ENCODE measurements at places on chromosomes 5 and 9. TPM values are rescaled to one million over a fixed set of nuclear protein-coding genes. Genes with fewer than 3 reads are reported as not detected.

C1QTNF2 gene
- not detected for total RNA-seq

PCDH1 gene
- total RNA-seq, result 0.25 TPM

IFNA21 gene
- not detected for total RNA-seq

ARHGAP26 gene
- 24.3 TPM for total RNA-seq

FNIP1 gene
- 23.8 TPM for total RNA-seq

LCN12 gene
- 1.4 TPM for total RNA-seq

NRG2 gene
- total RNA-seq, result 0.07 TPM

GLRA1 gene
- total RNA-seq, result not detected

GPRIN1 gene
- 2.0 TPM for total RNA-seq

GRIN3A gene
- not detected for total RNA-seq

UBE2QL1 gene
- total RNA-seq, result 0.19 TPM

GNA14 gene
- not detected for total RNA-seq

ANKRD20A1 gene
- total RNA-seq, result 3.0 TPM

FAM221B gene
- total RNA-seq, result not detected

SPATA6L gene
- total RNA-seq, result 0.60 TPM

ACTBL2 gene
- not detected for total RNA-seq

CTNND2 gene
- total RNA-seq, result not detected

ZNF483 gene
- 2.0 TPM for total RNA-seq

ELP1 gene
- 25.6 TPM for total RNA-seq

POC5 gene
- total RNA-seq, result 36.5 TPM

GADD45G gene
- 6.0 TPM for total RNA-seq

RNF180 gene
- total RNA-seq, result not detected

ARL14EPL gene
- not detected for total RNA-seq

SLC34A3 gene
- 0.14 TPM for total RNA-seq

SHISAL2B gene
- total RNA-seq, result not detected

PLAC8L1 gene
- total RNA-seq, result 0.42 TPM

ARL10 gene
- total RNA-seq, result 14.0 TPM

WDR38 gene
- not detected for total RNA-seq

TSSK1B gene
- not detected for total RNA-seq

FOXD4L5 gene
- total RNA-seq, result 0.26 TPM

ALDH1B1 gene
- total RNA-seq, result 10.2 TPM

ADGRV1 gene
- 0.12 TPM for total RNA-seq

LURAP1L gene
- not detected for total RNA-seq

AGXT2 gene
- not detected for total RNA-seq

LRRC26 gene
- total RNA-seq, result not detected

LCN10 gene
- 0.21 TPM for total RNA-seq

IL5 gene
- 2.1 TPM for total RNA-seq

EIF4E1B gene
- total RNA-seq, result not detected

AQP7 gene
- not detected for total RNA-seq

TIMD4 gene
- 10.6 TPM for total RNA-seq

RNF224 gene
- 0.14 TPM for total RNA-seq

SPATA31E1 gene
- total RNA-seq, result not detected

ST8SIA4 gene
- 44.5 TPM for total RNA-seq

PCA3 gene
- not detected for total RNA-seq

ABO gene
- not detected for total RNA-seq

PCDHB12 gene
- not detected for total RNA-seq

DNAJC25 gene
- total RNA-seq, result 5.4 TPM

PTGDS gene
- total RNA-seq, result not detected

TMOD1 gene
- 5.4 TPM for total RNA-seq

KCNV2 gene
- not detected for total RNA-seq

IL13 gene
- 16.3 TPM for total RNA-seq

CCNB1 gene
- 128 TPM for total RNA-seq

SUSD3 gene
- total RNA-seq, result 53.1 TPM

PRR16 gene
- not detected for total RNA-seq

NEURL1B gene
- total RNA-seq, result 0.63 TPM

TCF7 gene
- 265 TPM for total RNA-seq

SUB1 gene
- 362 TPM for total RNA-seq

NIPAL4 gene
- total RNA-seq, result 3.1 TPM

SCGB3A1 gene
- not detected for total RNA-seq
